ENCODE measurements at places on chromosomes 6 and 20.
A peak's percentile ranks its signal among the peaks of the same experiment; 100 is the strongest.

- peak; percentile 14 for DNase-seq
Measured at GRCh38 chr6:163956571-163957407, 542.3 kb downstream of the QKI start.

- DNase-seq = no peak
Measured at GRCh38 chr6:119350952-119351372, 1.4 kb upstream of the MAN1A1 start.

GRCh38 chr6:113377362-113377942 lies 479.7 kb upstream of the MARCKS start:
- no peak for DNase-seq

- DNase-seq = no peak
Measured at GRCh38 chr20:25084626-25085187, 2.8 kb upstream of the VSX1 start.

- no peak for DNase-seq
Measured at GRCh38 chr20:7237251-7237650, 469.8 kb downstream of the BMP2 start.

DNA sequence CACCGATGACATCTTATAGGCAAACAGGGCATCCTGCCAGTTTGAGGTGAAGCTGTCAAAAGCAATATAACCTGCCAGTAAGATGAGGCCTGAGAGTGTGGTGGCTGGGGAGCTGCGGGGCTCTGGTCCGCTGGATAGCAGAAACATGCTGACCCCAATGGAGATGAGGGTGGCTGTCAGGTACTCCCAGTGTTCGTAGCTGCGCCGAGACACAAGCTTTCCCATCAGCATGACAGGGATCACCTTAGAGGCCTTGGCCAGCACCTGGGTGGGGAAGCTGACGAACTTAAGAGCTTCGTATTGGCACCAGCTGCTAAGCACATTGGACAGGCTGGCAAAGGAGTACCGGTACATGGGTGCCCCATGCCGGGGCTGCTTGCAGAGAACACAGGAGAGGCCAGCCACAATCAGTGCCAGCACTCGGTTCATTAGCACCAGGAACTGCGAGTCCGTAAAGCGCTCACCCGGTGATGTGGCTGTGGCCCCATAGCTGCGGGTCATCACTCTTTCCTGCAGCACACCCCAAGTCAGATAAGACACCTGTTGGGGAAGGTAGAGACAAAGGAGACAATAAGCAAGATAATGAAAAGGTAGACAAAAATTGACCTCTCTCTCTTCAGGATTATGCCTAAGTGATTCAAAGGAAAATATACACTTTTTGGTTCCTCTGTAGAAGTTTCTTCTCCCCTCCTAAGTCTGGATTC lies 2.1 kb downstream of the SLC35B2 start:
- peak; percentile 38 for DNase-seq

GRCh38 chr6:15839969-15840541 lies 177.2 kb upstream of the DTNBP1 start:
- no peak for DNase-seq

GRCh38 chr20:17109307-17109706 lies 117.5 kb upstream of the PCSK2 start:
- DNase-seq = no peak

GRCh38 chr6:11412011-11412424 lies 125.5 kb upstream of the TMEM170B start:
- DNase-seq = no peak

- no peak for DNase-seq
Measured at GRCh38 chr6:97128507-97128906, 154.5 kb downstream of the MMS22L start.

- DNase-seq = no peak
Measured at GRCh38 chr20:23159256-23159946, 73.3 kb upstream of the CD93 start.

GRCh38 chr6:133410638-133411435 lies 169.7 kb downstream of the EYA4 start:
- DNase-seq = no peak

GRCh38 chr6:8065519-8065911 lies 1.3 kb upstream of the BLOC1S5 start:
- DNase-seq = peak; percentile 3

All from stimulated activated CD4-positive, alpha-beta T cell treated with anti-CD3 and anti-CD28 coated beads, Interleukin-15, amount 100 ng/mL, for 1 hour (primary cell).